ENCODE measurements at places on chromosomes 6 and 20. TPM values are rescaled to one million over a fixed set of nuclear protein-coding genes. Genes with fewer than 3 reads are reported as not detected.

Gene PACSIN1
- not detected for total RNA-seq

Gene SLC4A11
- total RNA-seq = 1.1 TPM

Gene TNFRSF21
- total RNA-seq = 36.0 TPM

Gene PYGB
- 52.3 TPM for total RNA-seq

Gene USP49
- 10.5 TPM for total RNA-seq

Gene SLC22A2
- not detected for total RNA-seq

DNA sequence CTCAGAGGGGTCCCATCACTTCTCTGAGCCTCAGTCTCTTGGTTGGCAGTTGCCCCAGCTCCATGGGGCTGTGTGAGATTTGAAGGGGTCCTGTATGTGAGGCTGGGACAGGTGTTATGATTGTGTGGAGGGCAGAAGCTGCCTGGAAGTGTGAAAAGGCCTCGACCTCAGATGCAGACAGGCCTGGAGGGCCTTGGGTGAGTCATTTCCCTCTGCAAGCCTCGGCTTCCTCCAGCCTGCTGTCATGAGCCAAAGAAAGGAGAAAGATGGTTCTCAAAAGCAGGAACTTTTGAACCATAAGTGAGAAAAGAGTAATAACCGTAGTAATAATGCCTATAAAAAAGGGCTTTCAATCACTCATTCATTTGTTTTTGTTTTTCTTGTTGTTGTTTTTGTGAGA, 37.5 kb downstream of the SNAI1 start:
- H3K4me1 ChIP-seq = no peaks in the 10 kb centered on the region
- no peak overlapping the region for H3K27ac ChIP-seq
- H3K27me3 ChIP-seq = no peaks in the 10 kb centered on the region

- DNase-seq = peak; percentile 51
- H3K4me3 ChIP-seq = peak overlapping the region; percentile 97
- H3K27me3 ChIP-seq = no peaks in the 10 kb centered on the region
- H3K27ac ChIP-seq = peak overlapping the region; percentile 81
These were observed 1.0 kb downstream of the FKBP1A start for GRCh38 chr20:1391640-1392442.

DNA sequence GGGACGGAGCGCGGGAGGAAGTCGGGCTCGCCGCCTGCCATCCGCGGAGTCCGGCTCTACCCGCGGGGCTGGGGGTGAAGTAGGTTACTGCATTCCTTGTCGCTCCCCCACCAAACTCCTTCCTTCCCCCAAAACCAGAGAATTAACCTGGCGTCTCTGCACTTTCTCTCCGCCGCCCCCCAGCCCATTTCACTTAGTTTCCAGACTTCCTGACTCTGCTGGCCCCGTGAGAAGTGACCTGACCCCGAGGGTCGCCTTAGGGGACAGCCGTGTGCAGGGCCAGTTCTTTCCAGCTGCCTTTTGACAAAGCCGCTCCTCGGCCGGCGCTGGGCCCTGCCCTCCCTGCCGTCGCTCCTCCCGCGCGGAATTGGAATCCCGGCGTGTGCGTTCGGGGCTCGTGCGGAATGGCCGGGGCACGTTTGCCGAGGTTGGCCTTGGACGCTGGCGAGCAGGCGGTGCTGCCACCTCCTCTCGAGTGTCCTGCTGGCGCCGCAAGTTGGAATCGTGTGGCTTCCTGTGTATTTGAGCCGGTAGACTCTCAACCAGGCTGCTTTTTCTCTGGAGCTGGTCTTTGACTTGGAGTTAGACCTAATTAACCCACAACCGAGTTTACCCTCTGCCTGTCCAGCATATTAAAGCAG, 650 bp downstream of the DCBLD1 start:
- H3K4me3 ChIP-seq = peak overlapping the region; percentile 51
- no peak overlapping the region for H3K27ac ChIP-seq
- H3K27me3 ChIP-seq = peaks cover 62% of the 10 kb centered on the region
- DNase-seq = peak; percentile 38
- H3K4me1 ChIP-seq = no peaks in the 10 kb centered on the region

- no peak overlapping the region for H3K27ac ChIP-seq
- peaks cover 20% of the 10 kb centered on the region for H3K27me3 ChIP-seq
- DNase-seq = peak; percentile 94
- no peaks in the 10 kb centered on the region for H3K36me3 ChIP-seq
- peaks cover 16% of the 10 kb centered on the region for H3K4me1 ChIP-seq
These were observed 896.6 kb upstream of the MANEA start for GRCh38 chr6:94680669-94681212.

GRCh38 chr20:10739134-10739533, 65.3 kb upstream of the JAG1 start:
- H3K4me1 ChIP-seq = no peaks in the 10 kb centered on the region
- peaks cover 3% of the 10 kb centered on the region for H3K27me3 ChIP-seq
- no peaks in the 10 kb centered on the region for H3K36me3 ChIP-seq
- DNase-seq = no peak
- no peak overlapping the region for H3K4me3 ChIP-seq

DNA sequence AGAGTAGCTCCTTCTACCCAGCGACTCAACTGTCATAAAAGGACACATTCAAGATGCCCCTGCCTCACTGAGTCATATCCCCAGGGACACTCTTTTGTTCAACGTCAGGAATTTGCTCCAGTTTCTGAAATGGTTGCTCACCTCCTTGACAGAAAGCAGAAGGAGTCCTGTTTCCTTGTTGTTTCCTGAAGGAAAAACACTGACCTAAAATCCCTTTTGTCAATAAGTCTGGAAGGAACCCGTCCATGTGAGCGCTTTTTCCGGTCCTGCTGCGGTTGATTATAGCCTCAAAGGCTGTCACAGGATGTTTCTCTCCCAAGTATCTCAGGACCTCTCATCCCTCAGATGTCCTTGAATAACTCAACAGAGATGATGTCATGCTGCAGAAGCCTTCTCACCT, 113.6 kb upstream of the PLEKHG1 start:
- DNase-seq = peak; percentile 72
- H3K36me3 ChIP-seq = no peaks in the 10 kb centered on the region
- no peak overlapping the region for H3K4me3 ChIP-seq
- H3K27me3 ChIP-seq = no peaks in the 10 kb centered on the region
- H3K4me1 ChIP-seq = no peaks in the 10 kb centered on the region

GRCh38 chr6:150435360-150435759, 66.5 kb downstream of the IYD start:
- H3K4me3 ChIP-seq = no peak overlapping the region
- DNase-seq = no peak
- H3K36me3 ChIP-seq = no peaks in the 10 kb centered on the region
- H3K4me1 ChIP-seq = no peaks in the 10 kb centered on the region

GRCh38 chr20:19890445-19891051, 126.6 kb upstream of the NAA20 start:
- no peak for DNase-seq
- no peaks in the 10 kb centered on the region for H3K27me3 ChIP-seq
- peaks cover 10% of the 10 kb centered on the region for H3K4me1 ChIP-seq

DNA sequence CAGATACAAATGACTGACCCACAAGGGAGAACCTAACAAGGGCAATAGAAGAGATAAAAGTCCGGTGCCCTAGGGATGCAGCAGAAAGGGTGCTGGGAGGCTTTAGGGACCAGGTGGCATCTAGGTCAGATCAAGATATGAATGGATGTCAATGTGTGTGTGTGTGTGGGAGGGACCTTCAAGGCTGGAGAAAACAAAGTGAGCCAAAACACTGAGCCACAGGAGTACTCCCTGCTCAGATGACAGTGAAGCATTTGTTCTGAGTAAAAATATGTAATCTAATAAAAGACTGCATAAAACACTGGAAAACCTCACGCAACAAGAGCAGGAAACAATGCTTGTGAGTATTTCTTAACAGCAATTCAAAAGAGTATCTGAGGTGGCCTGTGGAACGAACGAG, 28.2 kb downstream of the ZNF337 start:
- no peak overlapping the region for H3K4me3 ChIP-seq
- H3K36me3 ChIP-seq = no peaks in the 10 kb centered on the region
- H3K27me3 ChIP-seq = no peaks in the 10 kb centered on the region
- H3K27ac ChIP-seq = no peak overlapping the region
- no peak for DNase-seq
- H3K4me1 ChIP-seq = no peaks in the 10 kb centered on the region

DNA sequence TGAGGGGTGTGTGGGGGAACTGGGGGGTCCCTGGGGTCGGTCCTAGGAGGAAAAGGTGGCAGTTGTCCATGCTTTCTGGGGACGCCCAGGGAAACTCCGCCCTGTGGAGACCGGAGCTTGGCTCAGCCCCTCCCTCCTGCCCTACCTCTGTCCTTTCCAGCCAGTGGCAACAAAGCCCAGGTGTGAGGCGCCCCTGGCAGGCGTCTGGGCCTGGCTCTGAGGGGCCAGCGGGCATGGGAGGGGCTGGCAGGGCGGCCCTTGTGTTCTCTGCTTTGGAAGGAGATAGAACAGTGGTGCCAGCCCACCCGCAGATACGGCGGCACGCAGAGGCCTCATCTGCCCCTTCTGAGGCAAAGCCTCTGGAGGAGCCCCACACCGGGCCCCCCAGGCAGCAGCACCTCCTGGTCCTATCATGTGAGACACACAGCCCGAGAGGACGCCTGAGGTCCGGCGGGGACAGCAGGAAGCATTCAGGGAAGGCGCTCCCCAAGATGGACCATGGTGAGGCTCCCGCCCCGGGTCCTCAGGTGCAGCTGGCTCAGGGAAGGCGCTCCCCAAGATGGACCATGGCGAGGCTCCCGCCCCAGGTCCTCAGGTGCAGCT, 47.9 kb downstream of the YTHDF1 start:
- no peak overlapping the region for H3K27ac ChIP-seq
- H3K36me3 ChIP-seq = no peaks in the 10 kb centered on the region
- H3K27me3 ChIP-seq = peaks cover 23% of the 10 kb centered on the region

GRCh38 chr20:53695797-53696527, 102.3 kb upstream of the ZNF217 start:
- no peak overlapping the region for H3K4me3 ChIP-seq
- no peak overlapping the region for H3K27ac ChIP-seq
- H3K4me1 ChIP-seq = peaks cover 5% of the 10 kb centered on the region
- DNase-seq = peak; percentile 22

- no peak for DNase-seq
- peaks cover 15% of the 10 kb centered on the region for H3K4me1 ChIP-seq
- no peaks in the 10 kb centered on the region for H3K27me3 ChIP-seq
- no peak overlapping the region for H3K27ac ChIP-seq
These were observed 2.8 kb downstream of the AHCY start for GRCh38 chr20:34300256-34300806.

DNA sequence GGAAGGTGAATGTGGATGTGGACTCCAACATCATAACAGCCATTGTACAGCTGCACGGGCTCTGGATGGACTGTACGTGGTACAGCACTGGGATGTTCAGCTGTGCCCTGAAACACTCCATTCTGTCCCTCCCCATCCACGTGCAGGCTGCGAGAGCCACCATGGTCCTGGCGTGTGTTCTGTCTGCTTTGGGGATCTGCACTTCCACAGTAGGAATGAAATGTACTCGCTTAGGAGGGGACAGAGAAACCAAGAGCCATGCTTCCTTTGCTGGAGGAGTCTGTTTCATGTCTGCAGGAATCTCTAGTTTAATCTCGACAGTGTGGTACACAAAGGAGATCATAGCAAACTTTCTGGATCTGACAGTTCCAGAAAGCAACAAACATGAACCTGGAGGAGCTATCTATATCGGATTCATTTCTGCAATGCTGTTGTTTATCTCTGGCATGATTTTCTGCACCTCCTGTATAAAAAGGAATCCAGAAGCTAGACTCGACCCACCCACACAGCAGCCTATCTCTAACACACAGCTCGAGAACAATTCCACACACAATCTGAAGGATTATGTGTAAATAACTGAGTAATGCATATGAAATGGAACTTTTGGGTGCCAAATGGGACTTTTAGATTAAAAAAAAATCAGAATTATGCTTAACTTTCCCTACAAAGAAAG, 12.1 kb downstream of the CLDN20 start:
- no peak overlapping the region for H3K4me3 ChIP-seq
- no peak overlapping the region for H3K27ac ChIP-seq
- H3K27me3 ChIP-seq = no peaks in the 10 kb centered on the region
- peaks cover 31% of the 10 kb centered on the region for H3K4me1 ChIP-seq
- DNase-seq = no peak

DNA sequence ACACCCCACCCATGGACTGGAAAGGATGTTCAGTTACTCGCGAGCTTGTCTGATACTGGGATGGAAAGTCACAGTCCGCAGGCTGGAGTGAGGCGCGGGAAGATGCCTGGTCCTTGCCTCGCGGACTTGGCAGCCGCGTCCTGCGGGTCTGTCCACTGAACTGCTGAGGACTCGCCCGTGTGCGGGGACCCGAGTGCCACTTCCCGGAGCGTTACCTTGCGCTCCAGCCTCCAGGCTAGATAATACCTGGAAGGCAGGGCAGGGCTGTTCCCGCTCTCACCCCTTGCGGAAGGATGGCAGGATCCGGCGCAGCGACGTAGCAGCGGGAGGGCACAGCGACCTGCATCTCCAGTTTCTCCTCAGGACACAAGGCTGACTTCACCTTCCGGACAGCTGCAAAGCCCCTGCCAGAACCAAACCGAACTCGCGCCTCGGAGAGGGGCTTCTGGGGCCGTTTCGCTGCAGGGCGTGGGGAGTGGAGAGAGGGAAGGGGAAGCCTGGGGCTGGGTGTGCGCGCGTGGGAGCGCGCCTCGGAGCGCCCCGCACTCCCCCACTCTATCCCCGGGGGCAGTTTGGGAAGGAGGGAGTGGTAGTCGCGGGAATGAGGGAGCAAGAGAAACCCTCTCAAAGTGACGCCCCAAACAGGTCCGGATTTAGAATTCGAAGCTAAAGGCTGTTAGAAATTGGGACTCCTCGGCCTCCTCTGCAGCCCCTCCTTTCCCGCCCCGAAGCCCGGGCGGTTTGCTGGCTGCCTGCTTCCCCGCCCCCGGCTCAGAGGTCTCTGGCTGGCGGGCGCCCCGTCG, at the start of gene KCNQ5:
TSS of gene KCNQ5 (plus strand) at position 774 of the 803 bp plus-strand sequence.
- no peaks in the 10 kb centered on the region for H3K27me3 ChIP-seq
- H3K4me3 ChIP-seq = peak within 1 kb of the TSS; percentile 73
- H3K4me1 ChIP-seq = peaks cover 35% of the 10 kb centered on the region
- H3K36me3 ChIP-seq = no peaks in the 10 kb centered on the region

DNA sequence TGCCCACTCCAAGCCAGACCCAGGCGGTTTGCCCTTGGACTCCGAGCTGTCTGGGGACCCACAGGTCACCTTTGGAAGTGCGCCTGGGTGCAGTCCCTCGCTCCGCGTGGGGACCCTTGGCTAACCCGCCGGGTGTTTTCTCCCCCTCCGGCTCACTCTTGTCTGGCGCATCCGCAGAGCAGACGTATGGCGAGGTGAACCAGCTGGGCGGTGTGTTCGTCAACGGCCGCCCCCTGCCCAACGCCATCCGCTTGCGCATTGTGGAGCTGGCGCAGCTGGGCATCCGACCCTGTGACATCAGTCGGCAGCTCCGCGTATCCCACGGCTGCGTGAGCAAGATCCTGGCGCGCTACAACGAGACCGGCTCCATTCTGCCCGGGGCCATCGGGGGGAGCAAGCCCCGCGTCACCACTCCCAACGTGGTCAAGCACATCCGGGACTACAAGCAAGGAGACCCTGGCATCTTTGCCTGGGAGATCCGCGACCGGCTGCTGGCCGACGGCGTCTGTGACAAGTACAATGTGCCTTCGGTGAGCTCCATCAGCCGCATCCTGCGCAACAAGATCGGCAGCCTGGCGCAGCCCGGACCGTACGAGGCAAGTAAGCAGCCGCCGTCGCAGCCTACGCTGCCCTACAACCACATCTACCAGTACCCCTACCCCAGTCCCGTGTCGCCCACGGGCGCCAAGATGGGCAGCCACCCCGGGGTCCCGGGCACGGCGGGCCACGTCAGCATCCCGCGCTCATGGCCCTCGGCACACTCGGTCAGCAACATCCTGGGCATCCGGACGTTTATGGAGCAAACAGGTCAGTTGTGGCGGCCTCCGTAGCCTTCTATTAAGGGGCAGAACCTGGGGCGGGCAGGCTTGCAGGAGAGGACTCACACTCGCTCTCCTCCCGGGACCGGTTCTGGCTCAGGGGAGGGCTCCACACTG, 1.1 kb downstream of the PAX1 start:
- H3K4me3 ChIP-seq = peak overlapping the region; percentile 44
- H3K36me3 ChIP-seq = no peaks in the 10 kb centered on the region
- peaks cover 86% of the 10 kb centered on the region for H3K27me3 ChIP-seq
- peaks cover 3% of the 10 kb centered on the region for H3K4me1 ChIP-seq
- no peak for DNase-seq
